Tibial artery (tissue), 4 donors: ENCODE measurements at places on chromosomes 13 and 19.

- DNase-seq: no peak
Observed at GRCh38 chr13:38862443-38862842, 128.2 kb downstream of the STOML3 start.

DNA sequence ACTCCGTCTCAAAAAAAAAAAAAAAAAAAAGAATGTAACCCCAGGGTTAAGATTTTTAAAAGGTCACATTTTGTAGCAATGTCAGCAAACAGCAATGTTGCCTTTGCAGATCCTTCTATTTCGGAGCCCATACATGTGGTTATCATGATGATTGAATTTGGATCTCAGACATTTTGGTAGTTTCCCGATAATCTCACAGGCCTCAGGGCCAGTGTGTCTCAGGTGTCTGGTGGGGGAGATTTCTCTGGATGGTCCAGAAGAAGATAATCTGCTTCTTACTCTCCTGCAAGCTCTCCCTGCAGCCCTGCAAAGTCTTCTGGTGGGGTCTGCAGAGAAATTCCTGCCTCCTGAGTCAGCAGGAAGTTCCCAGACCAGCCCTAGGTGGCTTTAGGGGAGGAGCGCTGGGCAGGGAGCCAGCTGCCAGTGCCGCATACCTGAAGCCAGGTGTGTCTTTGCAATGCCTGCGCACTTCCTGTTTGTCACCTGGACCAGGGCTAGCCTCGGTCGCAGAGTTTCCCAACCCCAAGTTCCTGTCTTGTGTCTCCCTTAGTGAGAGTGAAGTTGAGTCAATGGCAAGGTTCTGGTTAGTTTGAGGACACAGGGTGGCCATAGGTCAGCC, 1.4 kb downstream of the SH2D3A start:
- no peak for DNase-seq

DNA sequence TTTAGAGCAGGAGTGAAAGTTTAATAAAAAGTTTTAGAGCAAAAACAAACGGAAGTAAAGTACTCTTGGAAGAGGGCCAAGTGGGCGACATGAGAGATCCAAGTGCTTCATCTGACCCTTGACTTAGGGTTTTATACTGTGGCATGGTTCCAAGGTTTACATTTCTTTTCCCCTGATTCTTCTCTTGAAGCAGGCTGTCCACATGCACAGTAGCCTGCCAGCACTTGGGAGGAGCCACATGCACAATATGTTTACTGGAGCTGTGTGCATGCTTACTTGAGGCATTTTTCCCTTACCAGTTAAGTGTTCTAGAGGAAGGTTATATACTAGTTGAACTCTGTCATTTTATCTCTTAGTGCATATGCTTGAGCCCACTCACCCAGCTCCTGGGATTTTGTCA, 295.6 kb downstream of the TBC1D4 start:
- no peak for DNase-seq

GRCh38 chr19:40191836-40192646, 815 bp downstream of the MAP3K10 start:
- DNase-seq: no peak

GRCh38 chr13:95099541-95099940, 201.7 kb downstream of the ABCC4 start:
- DNase-seq: no peak

GRCh38 chr19:35451338-35452096, 3.5 kb downstream of the FFAR2 start:
- no peak for DNase-seq

GRCh38 chr19:49573009-49573408, 7.3 kb downstream of the NOSIP start:
- no peak for DNase-seq

DNA sequence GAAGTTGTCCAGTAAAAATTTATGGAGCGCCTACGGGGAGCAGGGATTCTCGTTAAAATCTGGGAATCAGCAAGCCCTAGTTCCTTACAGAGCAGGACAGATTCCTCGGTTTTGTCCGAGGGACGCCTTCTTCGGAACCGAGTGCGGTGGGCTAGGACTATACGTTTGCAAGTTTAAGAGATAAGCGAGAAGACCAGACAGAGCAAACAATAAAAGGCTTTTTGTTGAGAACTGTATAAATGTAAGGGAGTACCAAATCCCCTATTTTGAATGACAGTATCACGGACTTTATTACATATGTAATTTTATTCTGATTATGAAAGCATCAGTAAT, 971 bp upstream of the ANKRD10 start:
- no peak for DNase-seq

DNA sequence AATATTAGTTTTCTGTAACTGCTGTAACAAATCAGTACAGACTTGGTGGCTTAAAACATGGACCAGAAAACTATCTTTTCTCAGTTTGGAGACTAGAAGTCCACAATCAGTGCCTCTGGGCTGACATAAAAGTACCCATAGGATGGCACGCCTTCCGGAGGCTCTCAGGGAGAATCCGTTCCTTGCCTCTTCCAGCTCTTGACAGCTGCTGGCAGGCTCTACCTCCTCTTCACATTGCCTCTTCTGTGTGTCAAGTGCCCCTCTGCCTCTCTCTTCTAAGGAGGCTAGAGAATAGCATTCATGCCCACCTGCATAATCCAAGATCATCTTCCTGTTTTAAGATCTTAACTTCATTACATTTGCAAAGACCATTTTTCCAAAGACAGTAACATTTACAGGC, 1194.2 kb downstream of the EFNB2 start:
- no peak for DNase-seq

DNA sequence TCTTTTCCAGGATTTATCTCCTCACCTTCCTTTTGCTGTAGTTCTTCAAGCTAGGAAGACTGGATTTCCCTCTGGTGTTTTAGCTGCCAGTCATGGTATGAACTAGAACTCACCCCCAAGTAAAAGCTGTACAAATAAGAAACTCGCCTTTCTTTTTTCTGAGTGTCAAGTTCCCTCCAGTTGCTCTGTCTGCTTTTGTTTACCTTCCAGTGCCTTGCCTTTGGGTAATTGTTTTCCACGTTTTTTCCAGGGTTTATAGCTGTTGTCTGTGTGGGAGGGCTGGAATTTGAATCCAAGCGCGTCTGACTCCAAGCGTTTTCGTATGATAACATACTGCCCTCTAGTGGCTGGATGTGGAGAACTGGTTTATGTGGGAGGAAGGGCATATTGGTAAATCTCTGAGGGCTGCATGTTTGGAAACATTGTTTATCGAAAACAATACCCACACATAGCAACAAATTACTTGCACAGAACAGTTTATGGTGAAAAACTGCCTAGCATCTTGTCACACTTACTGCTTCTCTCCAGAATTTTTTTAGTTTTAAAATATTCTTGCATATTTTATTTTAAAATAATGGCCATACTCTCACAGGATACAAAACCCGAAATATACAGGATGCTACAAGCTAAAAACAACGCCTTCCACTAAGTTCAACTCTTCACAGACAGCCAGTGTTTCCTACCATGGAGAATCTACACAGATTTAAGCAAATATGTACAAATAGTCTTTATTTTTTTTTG, 19.2 kb downstream of the RCN3 start:
- DNase-seq: peak; percentile 76

GRCh38 chr13:49494645-49495044, 1.1 kb upstream of the PHF11 start:
- no peak for DNase-seq

- DNase-seq: no peak
Observed at GRCh38 chr19:38795549-38795948, 6.5 kb downstream of the LGALS7B start.

GRCh38 chr19:51002542-51003311, 1.3 kb upstream of the KLK8 start:
- no peak for DNase-seq

- DNase-seq: no peak
Observed at GRCh38 chr13:112744168-112745021, 54.6 kb downstream of the ATP11A start.

DNA sequence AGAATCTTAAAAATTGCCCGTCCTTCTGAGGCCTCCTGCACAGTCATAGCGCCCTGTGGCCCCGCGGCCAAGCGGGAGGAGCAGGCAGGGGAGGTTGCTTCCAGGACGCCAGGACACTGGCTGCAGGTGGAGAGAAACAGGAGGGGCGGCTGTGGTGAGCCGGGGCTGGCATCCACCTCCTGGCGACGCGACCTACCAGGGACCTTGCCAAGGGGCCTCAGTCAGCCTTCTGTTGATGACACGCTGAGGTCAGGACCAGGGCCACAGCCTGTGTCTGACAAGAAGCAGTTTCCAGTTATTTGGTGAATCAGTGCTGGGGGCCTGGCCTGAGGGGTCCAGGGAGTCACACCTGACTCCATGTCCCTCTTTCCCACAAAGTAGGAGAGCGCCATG, 13.3 kb upstream of the MKNK2 start:
- DNase-seq: no peak

- DNase-seq: no peak
Observed at GRCh38 chr19:50455992-50456391, 20.3 kb upstream of the EMC10 start.

- no peak for DNase-seq
Observed at GRCh38 chr13:50714891-50715290, 128.6 kb downstream of the DLEU7 start.

DNA sequence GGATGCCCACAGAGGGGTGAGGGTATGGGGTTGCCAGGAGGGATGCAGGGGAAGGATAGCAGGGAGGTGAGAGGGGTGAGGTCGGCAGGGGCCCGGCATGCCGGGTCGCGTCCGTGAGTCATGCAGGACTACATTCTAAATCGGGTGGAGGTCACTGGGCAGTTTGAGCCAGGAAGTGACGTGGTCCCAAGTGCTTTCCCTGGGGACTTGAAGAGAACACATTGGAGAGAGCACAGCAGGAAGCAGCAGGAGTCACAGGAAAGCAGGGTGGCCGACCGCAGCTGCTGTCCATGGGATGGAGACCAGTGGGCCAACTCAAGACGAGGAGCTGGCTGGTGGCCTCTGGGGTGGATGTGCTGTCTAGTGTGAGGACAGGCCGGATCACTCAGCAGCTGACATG, 92.0 kb upstream of the WASF3 start:
- no peak for DNase-seq

DNA sequence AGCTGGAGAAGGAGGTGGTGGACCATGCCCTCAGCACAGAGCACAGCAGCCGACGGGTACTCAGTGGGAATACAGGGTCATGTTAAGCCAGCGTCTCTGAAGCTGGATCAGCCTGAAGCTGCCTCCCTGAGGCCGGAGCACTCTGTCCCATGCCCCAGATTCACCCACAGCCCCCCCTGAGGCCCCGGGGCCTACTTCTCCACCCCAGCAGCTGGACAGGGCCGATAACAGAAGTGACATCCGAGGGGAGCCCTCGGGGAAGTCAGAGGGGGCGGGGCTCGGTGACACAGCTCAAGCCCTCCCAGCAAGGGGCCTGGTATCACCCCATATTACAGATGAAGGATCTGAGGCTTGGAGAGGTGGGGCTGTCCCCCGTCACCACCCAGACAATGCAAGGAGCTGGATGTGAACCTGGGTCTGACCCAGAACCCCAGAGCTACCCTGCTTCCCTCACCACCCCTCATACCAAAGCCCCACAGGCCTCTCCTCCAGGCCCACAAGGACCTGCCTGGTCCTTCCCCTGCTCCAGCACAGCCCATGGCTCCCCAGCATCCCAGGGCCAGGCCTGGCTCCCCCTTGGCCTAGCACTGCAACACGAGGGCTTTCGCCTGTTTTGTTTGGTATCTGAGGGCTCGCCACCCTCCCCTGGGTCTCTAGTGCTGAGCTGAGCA, 5.7 kb downstream of the R3HDM4 start:
- no peak for DNase-seq

GRCh38 chr13:24185591-24186232, 25.2 kb downstream of the SPATA13 start:
- DNase-seq: no peak

- no peak for DNase-seq
Observed at GRCh38 chr13:22793598-22794134, 387.1 kb upstream of the SGCG start.

GRCh38 chr19:49413348-49413747, 9.9 kb downstream of the PTH2 start:
- DNase-seq: no peak

DNA sequence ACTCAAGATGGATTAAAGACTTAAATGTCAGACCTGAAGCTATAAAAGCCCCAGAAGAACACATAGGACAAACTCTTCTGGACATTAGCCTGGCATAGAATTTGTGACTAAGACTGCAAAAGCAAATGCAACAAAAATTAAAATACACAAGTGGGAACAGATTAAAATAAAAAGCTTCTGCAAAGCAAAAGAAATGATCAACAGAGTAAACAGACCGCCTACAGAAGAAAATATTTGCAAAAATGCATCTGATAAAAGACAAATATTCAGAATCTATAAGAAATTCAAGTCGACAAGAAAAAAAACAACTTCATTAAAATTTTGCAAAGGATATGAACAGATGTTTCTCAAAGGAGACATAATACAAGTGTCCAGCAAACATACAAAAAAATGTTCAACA, 537.8 kb downstream of the SLITRK1 start:
- no peak for DNase-seq

- no peak for DNase-seq
Observed at GRCh38 chr19:29711584-29712132, 3.4 kb downstream of the C19orf12 start.

DNA sequence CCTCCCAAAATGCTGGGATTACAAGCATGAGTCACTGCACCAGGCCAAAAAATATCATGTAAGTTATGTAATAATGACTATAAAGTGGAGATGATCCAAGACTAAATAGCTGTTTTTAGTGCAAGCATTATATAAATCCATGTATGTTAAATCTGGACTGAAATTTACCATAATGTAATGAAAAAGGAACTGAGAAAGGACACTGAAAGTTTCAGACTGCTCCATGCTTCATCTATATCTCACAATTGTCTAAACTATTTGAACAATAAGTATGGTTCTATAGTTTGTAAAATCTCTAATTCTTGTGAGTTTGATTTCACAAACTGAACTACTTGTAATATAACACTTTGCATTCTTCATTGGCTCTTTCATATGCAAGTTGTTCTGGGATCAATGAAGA, 2299.5 kb downstream of the PCDH9 start:
- no peak for DNase-seq

DNA sequence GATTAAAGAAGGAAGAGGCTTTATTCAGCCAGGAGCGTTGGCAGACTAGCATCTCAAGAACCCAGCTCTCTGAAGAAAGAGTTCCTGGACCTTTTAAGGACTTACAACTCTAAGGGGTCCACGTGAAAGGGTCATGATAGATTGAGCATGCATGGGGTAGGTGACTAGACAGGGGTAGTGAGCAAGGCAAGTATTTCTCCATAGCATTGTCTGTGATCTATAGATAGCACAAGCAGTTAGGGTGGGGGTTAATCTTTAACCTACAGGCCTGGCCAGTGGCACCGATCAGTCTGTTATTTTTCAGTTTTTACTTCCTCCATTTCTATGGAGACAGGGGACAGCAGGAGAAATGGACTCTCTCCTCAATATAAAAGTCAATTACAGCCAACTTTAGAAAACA, 983.7 kb downstream of the SLITRK1 start:
- DNase-seq: no peak

- no peak for DNase-seq
Observed at GRCh38 chr13:97125810-97126738, 96.1 kb upstream of the MBNL2 start.
